T-helper 9 cell (primary cell): ENCODE measurements at places on chromosomes 11 and 22.

GRCh38 chr11:44592125-44592940 lies 26.9 kb downstream of the CD82 start:
- DNase-seq = no peak

DNA sequence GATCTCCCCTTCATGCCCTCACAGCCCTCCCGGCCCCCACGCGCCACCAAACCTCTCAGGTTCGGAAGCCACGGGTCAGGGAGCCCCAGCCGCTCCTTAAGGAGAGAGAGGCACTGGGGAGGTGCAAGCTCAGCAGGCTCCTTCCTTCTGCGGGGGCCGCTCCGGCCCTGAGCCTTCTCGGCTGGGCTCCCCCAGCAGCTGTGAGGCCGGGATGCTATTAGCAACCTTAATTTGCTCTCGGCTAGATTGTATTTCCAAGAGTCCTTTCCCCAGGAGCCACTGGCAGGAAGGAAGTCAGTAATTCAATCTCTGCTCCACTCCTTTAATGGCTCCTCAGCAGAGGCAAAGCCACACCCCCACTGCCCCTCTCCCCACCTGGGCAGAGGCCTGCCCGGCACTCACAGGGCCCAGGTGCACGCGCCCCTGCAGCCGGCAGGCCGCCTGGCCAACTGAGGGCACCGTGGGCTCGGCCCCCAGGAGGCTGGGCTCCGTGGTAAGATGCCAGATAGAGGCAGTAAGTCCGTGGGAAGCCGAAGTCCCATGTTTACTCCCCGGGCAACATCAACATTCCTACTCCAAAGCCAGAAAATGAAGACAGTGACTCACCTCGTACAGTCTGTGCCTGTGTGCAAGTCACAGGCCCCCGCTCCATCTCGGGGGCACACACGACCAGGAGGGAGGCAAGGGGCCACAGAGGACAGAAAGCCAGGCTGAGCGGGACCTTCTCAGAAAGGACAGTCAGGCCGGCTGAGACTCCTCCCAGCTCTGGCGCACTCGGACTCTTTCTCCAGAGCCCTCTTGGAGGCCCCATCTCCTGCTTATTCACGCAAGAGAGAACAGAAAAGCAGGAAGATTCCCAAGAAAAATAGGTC lies 5.2 kb downstream of the IGSF9B start:
- no peak for DNase-seq

DNA sequence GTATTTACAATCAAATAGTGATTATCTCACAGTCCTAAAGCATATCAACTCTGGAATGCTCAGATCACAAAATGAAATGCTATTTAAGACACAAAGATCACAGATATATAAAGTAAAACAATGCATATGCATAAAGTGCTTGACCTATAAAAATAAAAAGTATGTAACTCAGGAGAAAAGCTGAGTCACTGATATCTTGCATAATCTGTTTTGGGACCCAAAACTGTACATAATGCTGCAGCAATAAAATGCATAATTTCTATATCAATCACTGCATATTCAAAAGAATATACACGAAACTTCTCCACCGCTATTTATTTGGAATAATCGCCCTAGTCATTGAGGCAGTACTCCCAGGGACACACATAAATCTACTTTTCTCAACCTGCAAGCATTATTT lies 34.9 kb upstream of the GRIA4 start:
- no peak for DNase-seq

- no peak for DNase-seq
Observed at GRCh38 chr11:75347781-75348566, 3.5 kb downstream of the ARRB1 start.

DNA sequence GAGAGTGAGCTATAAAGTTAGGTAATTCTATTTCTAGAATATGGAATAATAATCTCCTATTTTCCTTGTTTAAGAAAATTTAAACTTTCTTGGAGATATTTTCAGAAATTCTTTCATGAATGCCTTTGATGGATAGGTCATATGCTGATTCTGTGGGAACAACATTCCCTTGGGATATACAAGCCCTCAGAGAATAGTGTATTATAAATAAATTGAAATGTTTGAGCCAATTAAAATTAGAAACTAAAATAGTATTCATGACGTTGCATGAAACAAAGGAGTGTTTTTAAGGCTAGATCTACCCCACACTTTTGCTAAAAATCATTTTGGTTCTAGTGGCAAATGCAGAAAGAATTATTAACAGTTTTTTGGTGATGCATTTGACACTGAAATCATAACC lies 269.3 kb upstream of the ANO3 start:
- no peak for DNase-seq

GRCh38 chr11:88418508-88418907 lies 81.0 kb upstream of the CTSC start:
- DNase-seq = no peak

- DNase-seq = no peak
Observed at GRCh38 chr11:96219981-96220623, 122.9 kb downstream of the MAML2 start.

DNA sequence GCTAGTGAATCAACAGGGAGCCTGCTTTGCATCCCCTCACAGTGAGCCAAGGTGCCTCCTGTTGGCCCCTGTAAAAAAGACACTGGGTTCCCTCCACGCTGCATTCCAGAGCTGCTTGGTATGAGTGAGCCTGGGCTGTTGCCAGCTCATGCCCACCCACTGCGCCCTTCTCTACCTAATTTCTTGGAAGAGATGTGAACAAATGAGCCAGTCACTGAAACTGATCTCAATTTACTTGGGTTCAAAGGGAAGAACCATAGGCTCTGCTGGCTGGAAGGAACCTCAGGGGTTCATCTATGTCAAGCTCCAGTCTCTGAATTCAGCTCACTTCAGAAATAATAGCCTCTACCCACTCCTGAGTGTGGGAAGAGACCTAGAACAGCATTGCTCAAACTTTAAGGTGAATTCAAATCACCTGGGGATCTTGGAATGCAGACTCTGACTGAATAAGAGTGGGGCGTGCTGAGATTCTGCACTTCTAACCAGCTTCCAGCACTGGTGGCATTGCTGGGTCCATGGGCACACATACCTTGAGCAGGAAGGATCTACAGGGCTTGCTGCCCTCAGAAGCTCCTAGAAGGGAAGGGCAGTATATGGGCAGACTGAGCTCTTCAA lies 5.4 kb upstream of the TMPRSS4 start:
- no peak for DNase-seq

GRCh38 chr11:120615391-120615790 lies 103.8 kb downstream of the GRIK4 start:
- no peak for DNase-seq

- no peak for DNase-seq
Observed at GRCh38 chr11:96456111-96456510, 66.3 kb downstream of the JRKL start.
